ENCODE measurements at places on chromosomes 1 and 21. TPM values are rescaled to one million over a fixed set of nuclear protein-coding genes. Genes with fewer than 3 reads are reported as not detected.
A peak's percentile ranks its signal among the peaks of the same experiment; 100 is the strongest.

DNA sequence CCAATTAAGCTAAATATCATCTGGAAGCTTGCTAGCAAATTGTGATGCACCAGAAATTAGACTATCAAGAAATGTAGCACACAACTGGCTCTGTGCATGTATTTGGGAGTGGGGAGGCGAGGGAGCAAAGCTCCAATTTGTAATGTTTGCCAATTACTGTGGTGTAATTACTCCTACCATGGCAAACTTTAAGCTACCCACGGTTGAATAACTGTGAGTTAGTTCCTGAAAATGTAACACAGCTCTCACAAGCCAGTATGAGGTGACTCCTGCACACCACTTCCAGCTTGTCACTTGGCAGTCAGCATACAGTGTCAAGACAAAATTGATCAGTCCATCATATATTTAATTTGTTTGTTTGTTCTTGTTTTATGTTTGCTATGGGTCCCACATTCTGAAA, 141.2 kb downstream of the TM2D1 start:
- no peak for DNase-seq
- H3K4me3 ChIP-seq, result no peak overlapping the region
- no peak overlapping the region for H3K27ac ChIP-seq
- H3K4me1 ChIP-seq, result no peaks in the 10 kb centered on the region

- H3K27me3 ChIP-seq, result no peaks in the 10 kb centered on the region
- H3K4me1 ChIP-seq, result no peaks in the 10 kb centered on the region
- H3K4me3 ChIP-seq, result no peak overlapping the region
- no peak overlapping the region for H3K27ac ChIP-seq
- no peak for DNase-seq
- no peaks in the 10 kb centered on the region for H3K36me3 ChIP-seq
Measured at GRCh38 chr1:99397863-99398262, 133.6 kb downstream of the PLPPR4 start.

The DNASE2B gene
- total RNA-seq, result not detected

The ADGRB2 gene
- 7.4 TPM for total RNA-seq

- no peaks in the 10 kb centered on the region for H3K36me3 ChIP-seq
- H3K4me3 ChIP-seq, result peak overlapping the region; percentile 77
- no peak overlapping the region for H3K27ac ChIP-seq
- no peaks in the 10 kb centered on the region for H3K4me1 ChIP-seq
Measured at GRCh38 chr1:90850181-90850897, 133.2 kb upstream of the BARHL2 start.

The FCN3 gene
- total RNA-seq, result not detected

The GBP7 gene
- not detected for total RNA-seq

GRCh38 chr1:79976287-79976686, 969.8 kb upstream of the ADGRL4 start:
- H3K27ac ChIP-seq, result no peak overlapping the region
- no peak for DNase-seq
- H3K36me3 ChIP-seq, result no peaks in the 10 kb centered on the region
- H3K4me3 ChIP-seq, result no peak overlapping the region

The OPRD1 gene
- not detected for total RNA-seq

DNA sequence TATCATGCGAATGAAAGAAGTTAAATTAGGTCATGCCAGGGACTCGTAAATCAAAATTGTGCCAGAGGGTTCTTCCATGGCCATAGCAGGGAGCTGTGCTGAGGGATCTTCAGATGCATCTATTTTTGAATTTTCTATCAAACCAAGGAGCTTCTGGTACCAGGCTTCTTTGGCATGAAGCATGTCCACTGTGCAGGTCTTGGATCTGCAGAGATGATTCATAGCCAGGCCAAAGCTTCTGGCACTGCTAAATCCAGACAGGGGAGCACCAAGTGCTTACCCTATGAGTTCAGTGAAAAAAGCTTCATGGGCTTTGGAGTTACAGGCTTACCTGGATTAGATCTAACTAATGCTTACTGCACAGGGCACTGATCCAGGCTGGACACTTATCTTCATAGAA, 154.2 kb upstream of the DAB1 start:
- H3K4me3 ChIP-seq, result no peak overlapping the region
- H3K36me3 ChIP-seq, result no peaks in the 10 kb centered on the region
- DNase-seq, result no peak
- H3K27me3 ChIP-seq, result no peaks in the 10 kb centered on the region

GRCh38 chr1:29282135-29282923, 46.0 kb downstream of the PTPRU start:
- no peak overlapping the region for H3K27ac ChIP-seq
- no peak for DNase-seq
- H3K4me1 ChIP-seq, result peaks cover 3% of the 10 kb centered on the region
- H3K4me3 ChIP-seq, result no peak overlapping the region
- H3K27me3 ChIP-seq, result no peaks in the 10 kb centered on the region

The TRIM62 gene
- total RNA-seq, result 3.1 TPM

DNA sequence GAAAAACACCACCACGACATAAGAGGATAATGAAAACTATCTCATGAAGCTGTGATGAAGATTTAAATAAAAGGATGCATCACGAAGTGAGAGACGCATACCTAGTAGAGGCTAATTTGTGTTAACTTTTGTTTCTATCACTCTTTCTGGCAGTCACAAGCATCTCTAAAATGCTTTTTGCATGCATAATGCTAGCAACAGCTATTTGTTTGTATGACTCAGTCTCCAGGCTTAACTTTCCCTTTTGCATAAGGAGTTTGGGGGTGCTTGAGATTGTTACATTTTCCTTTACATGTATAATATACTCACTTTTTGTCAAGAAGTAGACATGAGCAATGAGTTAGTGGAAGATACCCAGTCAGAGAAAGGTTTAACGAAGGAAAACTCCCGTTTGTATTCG, 385.4 kb downstream of the DISC1 start:
- no peaks in the 10 kb centered on the region for H3K4me1 ChIP-seq
- no peak overlapping the region for H3K27ac ChIP-seq
- no peaks in the 10 kb centered on the region for H3K36me3 ChIP-seq

DNA sequence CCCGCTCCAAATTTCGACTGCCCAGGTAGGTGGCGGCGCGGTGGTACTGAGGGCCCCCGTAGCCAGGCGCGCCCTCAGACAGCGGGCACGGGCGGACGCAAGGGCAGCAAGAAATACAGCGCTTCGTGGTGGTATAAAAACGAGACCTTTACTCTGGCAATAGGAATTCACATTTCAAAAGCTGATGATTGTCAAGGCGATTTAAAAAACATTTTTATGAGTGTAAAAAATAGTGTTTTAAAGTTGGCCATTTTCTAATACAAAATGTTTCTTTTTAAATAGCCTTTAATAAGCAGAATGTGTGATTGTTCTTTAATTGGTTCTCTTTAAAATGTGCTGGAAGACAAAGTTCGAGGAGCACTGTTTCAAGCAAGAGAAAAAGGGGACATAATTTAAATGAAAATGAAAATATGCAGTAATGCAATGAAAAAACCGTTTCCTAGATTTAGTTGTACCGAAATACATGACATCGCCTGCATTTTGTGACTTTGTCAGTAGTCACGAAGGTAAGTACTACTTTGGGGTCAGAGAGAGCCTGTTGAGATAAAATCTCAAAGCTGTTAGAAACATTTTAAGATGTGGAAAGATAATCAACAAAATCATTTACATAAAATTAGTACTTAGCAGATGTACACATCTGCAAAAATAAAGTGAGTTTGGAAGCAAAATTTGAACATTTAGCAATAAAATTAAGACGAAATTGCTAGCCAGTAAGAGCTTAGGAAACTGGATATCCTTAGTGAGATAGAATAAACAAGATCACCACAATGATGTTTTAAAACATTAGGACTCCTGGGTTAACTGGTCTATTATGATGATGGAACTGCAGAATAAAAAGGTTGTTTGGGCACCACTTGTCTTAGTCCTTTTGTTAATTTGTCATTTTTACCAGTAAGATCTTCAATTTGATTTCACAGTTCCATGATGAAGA, 1.1 kb upstream of the PSMG1 start:
- H3K36me3 ChIP-seq, result no peaks in the 10 kb centered on the region
- no peak for DNase-seq
- H3K4me1 ChIP-seq, result peaks cover 3% of the 10 kb centered on the region
- peak overlapping the region; percentile 82 for H3K27ac ChIP-seq

- no peak overlapping the region for H3K4me3 ChIP-seq
- no peak for DNase-seq
- no peaks in the 10 kb centered on the region for H3K36me3 ChIP-seq
- H3K4me1 ChIP-seq, result peaks cover 9% of the 10 kb centered on the region
- H3K27me3 ChIP-seq, result no peaks in the 10 kb centered on the region
Measured at GRCh38 chr1:208187499-208188041, 56.6 kb downstream of the PLXNA2 start.

GRCh38 chr1:106952776-106953175, 103.7 kb upstream of the PRMT6 start:
- no peak overlapping the region for H3K27ac ChIP-seq
- peak; percentile 46 for DNase-seq
- no peaks in the 10 kb centered on the region for H3K27me3 ChIP-seq

GRCh38 chr1:164771619-164772361, 212.8 kb downstream of the PBX1 start:
- peaks cover 37% of the 10 kb centered on the region for H3K4me1 ChIP-seq
- no peaks in the 10 kb centered on the region for H3K27me3 ChIP-seq
- H3K36me3 ChIP-seq, result no peaks in the 10 kb centered on the region
- H3K27ac ChIP-seq, result peak overlapping the region; percentile 66

The DNAH14 gene
- total RNA-seq, result 19.7 TPM

DNA sequence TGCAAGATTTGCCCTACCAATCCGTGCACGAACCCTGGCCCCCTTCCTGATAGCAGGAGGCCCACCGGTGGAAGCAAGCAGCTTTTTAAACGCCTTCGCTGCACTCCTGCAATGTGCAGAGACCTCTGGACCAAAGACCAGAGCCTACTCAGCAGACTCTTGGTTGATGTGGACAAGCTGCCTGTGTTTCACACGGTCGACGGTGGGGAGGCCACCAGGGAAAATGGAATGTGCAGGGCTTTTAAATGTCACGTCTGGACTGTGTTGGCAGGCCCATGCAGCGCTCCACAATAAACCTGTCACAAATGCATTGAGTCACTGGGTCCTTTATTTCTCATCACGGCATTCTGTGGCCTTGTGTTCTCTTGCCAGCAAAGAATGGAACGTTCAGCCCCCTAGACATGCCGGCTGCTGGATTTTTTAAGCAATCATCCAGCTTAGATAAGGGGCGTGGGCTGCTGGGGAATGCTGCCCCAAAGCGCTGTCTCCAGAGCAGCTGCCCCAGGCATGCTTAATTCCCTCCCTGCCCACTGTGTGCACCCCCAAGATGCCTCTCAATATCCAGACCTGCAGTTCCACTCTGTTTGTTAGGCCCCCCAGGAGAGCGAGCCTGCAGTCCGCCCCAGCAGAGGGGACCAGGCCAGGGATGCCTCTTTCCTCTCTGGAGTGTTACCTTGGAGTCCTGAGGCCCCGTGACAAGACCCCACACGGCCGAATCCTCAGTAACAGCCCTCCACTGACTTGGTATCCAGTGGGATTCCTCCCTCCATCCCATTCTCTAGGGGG, 71.3 kb downstream of the ATP5PO start:
- no peaks in the 10 kb centered on the region for H3K27me3 ChIP-seq
- no peaks in the 10 kb centered on the region for H3K36me3 ChIP-seq
- H3K27ac ChIP-seq, result no peak overlapping the region
- no peak for DNase-seq

The CIART gene
- 5.1 TPM for total RNA-seq

DNA sequence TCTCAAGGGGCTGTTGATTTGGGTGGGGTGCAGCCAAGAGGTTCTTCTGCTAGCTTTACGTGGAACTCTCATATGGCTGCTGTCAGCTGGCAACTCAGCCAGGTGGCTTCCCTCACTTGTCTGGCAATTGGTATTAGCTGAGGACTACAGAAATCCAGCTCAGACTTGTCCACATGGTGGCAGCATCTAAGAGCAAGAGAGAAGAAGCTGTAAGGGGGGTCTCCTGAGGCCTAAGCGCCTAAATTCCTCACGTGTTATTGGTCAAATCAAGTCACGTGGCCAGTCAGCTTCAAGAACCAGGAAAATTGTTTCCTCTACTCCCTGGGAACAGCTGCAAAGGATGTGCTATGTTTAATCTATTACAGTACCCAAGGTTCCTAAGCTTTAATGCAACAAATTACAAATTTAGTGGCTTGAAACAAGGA, 4.2 kb upstream of the DYRK3 start:
- H3K4me1 ChIP-seq, result peaks cover 12% of the 10 kb centered on the region
- peak; percentile 96 for DNase-seq
- no peaks in the 10 kb centered on the region for H3K36me3 ChIP-seq
- no peak overlapping the region for H3K4me3 ChIP-seq
- H3K27ac ChIP-seq, result no peak overlapping the region

- DNase-seq, result no peak
- no peak overlapping the region for H3K4me3 ChIP-seq
- no peaks in the 10 kb centered on the region for H3K36me3 ChIP-seq
Measured at GRCh38 chr1:157307491-157307890, 169.3 kb upstream of the ETV3 start.

DNA sequence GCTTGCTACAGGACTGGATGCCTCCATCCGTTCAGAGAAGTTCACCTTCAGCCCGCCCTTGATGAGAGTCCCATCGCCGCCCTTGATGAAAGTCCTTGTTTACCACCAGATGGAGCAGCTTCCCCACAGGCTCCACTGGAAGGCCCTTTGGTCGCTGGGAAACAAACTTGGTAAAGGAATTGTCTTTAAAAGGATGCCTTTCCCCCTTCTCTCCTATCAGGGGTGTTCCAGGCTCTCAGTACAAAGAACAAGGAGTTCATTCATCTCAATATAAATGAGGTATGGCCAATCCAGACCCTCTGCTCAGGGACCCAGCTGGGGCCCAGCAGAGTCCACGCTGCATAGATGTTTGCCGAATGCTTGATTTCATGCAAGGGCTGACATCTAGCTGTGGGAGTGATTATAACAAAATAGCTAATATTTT, 50.8 kb downstream of the CAPN9 start:
- H3K36me3 ChIP-seq, result no peaks in the 10 kb centered on the region
- no peak overlapping the region for H3K27ac ChIP-seq
- DNase-seq, result peak; percentile 81

GRCh38 chr21:38661197-38661871, 144.4 kb upstream of the ETS2 start:
- H3K4me3 ChIP-seq, result peak overlapping the region; percentile 31
- H3K27me3 ChIP-seq, result peaks cover 72% of the 10 kb centered on the region

The HMGN1 gene
- 179 TPM for total RNA-seq

DNA sequence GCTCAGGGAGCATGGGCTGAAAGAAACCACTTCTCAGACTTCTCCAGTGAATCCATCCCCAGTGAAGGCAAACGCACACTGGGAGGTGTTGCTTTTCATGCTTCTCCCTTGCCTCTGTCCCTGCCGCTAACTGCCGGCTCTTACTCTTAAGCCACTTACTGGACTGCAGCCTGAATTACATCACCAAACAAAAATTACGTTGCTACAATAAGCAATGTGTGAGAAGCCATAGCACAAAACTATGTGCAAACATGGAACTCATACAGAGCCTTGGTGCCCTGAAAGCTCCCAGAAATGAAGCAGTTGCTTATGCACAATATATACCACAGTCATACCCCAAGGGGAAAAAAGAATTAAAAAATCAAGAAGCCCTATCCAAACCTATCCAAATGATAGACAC, 375.2 kb downstream of the KCNH1 start:
- H3K27ac ChIP-seq, result no peak overlapping the region
- H3K4me3 ChIP-seq, result no peak overlapping the region
- no peaks in the 10 kb centered on the region for H3K4me1 ChIP-seq
- no peak for DNase-seq

GRCh38 chr21:46295177-46295770, 9.1 kb downstream of the YBEY start:
- H3K27me3 ChIP-seq, result no peaks in the 10 kb centered on the region
- DNase-seq, result peak; percentile 85
- H3K4me3 ChIP-seq, result no peak overlapping the region
- peaks cover 5% of the 10 kb centered on the region for H3K36me3 ChIP-seq

GRCh38 chr1:64956010-64956640, 10.2 kb downstream of the JAK1 start:
- no peak overlapping the region for H3K4me3 ChIP-seq
- DNase-seq, result peak; percentile 35
- no peaks in the 10 kb centered on the region for H3K27me3 ChIP-seq
- no peaks in the 10 kb centered on the region for H3K36me3 ChIP-seq
- peaks cover 6% of the 10 kb centered on the region for H3K4me1 ChIP-seq

Data from fibroblast of lung (primary cell).